ENCODE measurements at places on chromosomes 7 and 10.

GRCh38 chr7:24611130-24611529, 37.9 kb downstream of the PALS2 start:
- no peak for DNase-seq

DNA sequence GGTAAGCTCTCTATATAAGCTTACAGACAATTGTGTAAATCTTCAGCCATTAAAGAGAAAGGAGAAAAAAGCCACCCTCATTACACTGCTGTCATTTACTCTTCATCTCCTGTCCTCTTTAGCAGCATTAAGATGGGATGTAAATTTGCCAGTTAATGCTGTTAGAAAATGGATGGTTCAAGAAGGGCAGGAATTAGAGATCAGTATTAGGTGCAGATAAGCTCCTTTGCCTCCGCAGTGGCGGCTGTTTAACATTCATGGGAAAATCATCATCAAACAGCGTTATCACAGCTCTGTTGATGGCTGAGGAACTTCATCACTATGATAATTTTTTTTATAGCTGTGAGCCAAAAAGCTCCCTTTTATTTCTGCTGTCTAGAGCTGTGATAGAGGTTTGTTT, 61.8 kb upstream of the FAM204A start:
- no peak for DNase-seq

GRCh38 chr10:297567-297966, 162.3 kb downstream of the ZMYND11 start:
- peak; percentile 47 for DNase-seq

DNA sequence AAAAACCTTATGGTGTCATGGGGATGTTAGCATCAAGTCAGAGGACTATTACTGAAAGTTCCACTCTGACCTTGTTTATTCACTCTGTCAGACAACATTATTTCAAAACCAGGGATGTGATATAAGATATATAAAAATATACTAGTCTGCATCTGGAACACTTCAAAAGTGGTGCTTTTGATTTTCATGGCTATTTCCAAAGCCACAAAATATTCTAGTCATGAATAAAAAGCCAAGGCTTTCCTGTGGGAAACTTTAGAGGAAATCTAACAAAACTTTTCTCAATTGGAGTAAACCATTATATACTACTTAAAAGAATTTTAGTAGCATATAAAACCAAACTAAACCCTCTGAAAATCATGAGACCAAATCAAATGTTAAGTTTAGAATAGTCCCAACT, 205.2 kb downstream of the TMEM26 start:
- no peak for DNase-seq

- DNase-seq = no peak
Measured at GRCh38 chr10:70829543-70829942, 13.8 kb downstream of the SGPL1 start.

- no peak for DNase-seq
Measured at GRCh38 chr10:62189131-62189530, 79.5 kb downstream of the RTKN2 start.

DNA sequence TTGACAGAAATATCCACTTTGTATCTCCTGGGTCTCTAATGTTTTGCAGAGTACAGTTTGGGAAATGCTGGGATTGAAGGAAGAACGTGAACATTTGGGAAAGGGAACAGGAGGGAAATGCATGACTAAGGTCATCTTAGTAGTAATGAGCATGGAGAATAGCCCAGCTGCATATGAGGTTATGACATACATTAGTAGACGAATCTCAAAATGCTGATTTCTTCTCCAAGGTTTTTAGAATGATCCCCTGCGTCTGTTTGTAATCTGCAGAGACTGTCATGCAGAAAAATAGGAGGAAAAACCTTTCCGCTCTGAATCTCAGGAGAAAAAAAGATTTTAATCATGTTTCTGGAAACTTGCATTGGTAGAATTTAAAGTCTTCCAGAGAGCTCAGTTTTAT, 133.6 kb downstream of the PPP1R9A start:
- no peak for DNase-seq

DNA sequence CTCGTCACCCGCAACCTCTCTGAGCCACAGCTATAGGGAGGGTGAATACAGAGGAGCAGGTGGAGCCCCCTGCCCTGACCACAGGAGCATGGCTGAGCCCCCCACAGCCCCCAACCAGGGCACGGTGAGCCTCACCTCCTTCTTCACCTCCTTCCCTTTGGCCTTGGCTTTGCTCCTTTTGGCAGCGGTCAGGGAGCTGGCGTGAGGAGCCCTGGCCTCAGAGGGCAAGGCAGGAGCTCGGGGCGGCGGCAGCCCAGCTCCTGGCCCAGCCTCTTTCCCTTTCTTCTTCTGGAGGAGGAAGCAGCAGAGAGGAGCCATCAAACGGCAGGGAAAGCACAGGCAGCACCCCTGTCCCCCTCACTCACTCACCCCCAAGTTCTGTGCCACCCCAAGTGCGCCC, 42.2 kb downstream of the SLC29A4 start:
- DNase-seq = no peak

GRCh38 chr10:3363311-3364045, 190.9 kb upstream of the PITRM1 start:
- no peak for DNase-seq

DNA sequence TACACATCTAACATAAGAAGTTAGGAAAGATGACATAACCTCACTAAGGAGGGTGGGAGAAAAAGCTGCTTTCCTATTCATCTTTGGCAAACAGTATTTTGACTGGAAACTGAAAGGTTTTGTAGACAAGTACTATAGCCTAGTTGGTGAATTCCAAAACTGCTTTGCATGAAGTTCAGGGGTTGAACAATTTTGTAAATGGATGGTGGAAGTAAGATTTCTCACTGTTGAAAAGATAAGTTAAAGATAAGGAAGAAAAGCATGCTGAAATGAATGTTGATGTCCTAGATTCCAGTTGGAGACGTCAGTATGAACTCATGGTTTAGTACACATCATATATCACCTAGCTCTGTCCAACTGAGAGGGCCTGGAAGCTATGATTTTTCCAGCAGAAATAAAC, 159.1 kb upstream of the FEZF1 start:
- DNase-seq = no peak

GRCh38 chr10:83272666-83273434, 866.5 kb upstream of the GHITM start:
- DNase-seq = peak; percentile 6

GRCh38 chr10:43671659-43672531, 23.2 kb upstream of the ZNF32 start:
- no peak for DNase-seq
